ENCODE measurements at places on chromosomes 7 and 10.

DNA sequence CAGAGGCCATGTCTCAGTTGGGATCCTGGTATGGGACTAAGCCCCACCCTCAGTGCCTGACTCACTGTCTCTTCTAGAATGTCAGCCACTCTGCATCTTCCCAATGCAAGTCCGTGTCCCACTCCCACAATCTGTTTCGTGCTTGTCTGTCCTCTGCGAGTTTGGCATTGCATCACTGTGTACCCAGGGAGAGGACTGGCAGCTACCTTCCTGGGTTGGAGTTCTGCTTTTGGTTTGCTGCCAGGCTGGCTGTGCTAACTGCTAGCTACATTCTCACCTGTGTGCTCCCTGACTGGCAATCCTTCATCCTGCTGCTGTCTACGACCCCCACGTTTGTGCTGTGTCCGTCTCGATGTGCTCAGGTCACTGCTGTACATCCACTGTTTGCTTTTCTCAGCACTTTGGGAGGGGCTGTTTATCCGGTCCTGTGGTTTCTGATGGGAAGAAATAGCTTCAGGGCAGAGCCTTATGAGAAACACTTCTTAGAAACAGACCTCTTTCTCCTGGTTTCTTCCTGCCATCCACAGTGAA lies 56.0 kb upstream of the GLI3 start:
- no peak for DNase-seq

GRCh38 chr7:95607561-95607960 lies 11.2 kb upstream of the PDK4 start:
- DNase-seq, result no peak

- DNase-seq, result no peak
Observed at GRCh38 chr10:124078028-124078427, 15.4 kb downstream of the CHST15 start.

- DNase-seq, result no peak
Observed at GRCh38 chr10:60649485-60650377, 128.5 kb upstream of the CDK1 start.

GRCh38 chr10:109978481-109978880 lies 29.3 kb upstream of the ADD3 start:
- DNase-seq, result peak; percentile 67

GRCh38 chr7:25186436-25186835 lies 41.9 kb downstream of the NPVF start:
- no peak for DNase-seq

GRCh38 chr7:90816511-90817142 lies 220.5 kb downstream of the CDK14 start:
- DNase-seq, result no peak

- DNase-seq, result no peak
Observed at GRCh38 chr10:14474656-14475055, 143.9 kb upstream of the FRMD4A start.

DNA sequence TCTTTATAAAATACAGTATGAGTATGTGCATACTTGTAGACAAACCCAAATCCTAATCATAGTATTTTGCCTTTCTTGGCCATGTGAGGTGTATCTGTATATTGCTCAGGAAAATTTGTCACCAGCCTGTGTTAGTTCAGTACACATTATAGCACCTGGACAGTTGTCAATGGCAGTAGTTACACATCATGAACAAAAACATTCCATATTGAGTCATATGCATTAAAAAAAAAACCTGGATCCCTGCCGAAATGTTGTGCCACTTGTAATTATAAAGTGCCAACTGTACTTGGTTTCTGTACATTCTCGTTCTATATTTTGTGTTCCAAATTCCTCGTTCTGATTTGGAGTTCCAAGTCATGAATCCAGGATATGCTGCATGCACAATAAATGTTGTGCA lies 410.4 kb downstream of the INHBA start:
- no peak for DNase-seq

DNA sequence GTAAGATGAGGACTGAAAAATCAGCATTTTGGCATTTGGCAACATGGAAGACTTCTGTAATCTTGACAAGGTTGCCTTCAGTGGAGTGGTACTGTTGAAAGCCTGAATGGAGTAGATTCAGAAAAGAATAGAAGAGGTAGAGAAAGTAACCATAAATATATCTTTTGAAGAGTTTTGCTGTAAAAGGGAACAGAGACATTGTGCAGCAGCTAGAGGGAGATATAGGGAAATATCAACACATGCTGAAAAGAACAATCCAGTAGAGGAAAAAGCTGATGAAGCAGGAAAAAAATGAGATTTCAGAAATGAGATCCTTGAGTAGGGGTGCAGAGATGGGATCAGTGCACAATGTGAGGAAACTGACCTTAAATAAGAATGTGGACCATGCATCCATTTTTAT lies 60.0 kb downstream of the RAPGEF5 start:
- no peak for DNase-seq

DNA sequence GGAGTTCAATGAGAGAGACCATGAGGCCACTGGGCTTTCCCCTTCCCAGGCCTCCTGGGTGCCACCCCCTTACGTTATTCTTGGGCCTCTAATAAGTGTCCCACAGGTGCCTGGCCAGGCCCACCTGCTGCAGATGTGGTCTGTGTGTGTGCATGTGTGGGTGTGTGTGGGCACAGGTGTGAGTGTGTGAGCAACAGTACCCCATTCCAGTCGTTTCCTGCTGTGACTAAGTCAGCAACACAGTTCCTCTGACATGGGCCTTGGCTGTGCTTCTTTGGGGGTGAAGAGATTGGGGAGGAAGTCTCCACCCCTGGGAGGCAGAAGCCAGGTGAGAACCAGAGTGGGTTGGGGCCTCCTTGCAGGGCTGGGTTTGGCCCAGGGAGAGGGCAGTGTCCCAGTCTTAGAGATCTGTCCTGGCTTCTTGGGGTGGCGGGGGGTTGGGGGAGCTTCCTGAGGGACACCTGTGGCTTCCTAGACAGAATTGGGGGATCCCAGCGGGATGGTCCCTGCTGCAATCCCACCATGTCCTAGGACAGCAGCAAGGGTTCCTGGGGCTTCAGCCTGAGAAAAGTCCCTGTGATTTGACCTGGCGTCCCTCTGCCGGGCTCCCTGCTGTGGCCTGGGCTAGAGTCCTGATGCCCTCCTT lies 4.1 kb upstream of the PILRB start:
- DNase-seq, result no peak

DNA sequence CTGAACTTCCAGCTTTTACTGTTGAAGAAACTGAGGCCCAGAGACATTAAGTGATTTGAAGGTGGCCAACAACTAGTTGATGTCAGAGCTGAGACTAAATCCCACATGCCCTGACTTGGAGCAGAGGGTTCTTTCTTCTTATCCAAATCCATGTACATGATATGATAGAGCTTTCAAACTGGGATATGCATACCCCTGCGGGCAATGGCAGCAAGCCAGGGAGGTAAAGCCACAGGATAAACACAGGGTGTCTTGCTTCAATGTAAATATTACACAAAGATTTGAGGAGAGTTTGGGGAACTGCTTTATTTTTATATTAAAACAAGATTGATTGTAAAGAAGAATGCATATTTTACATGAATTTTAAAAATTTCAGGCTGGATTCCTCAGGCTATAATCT lies 2.3 kb upstream of the LRRC72 start:
- no peak for DNase-seq

DNA sequence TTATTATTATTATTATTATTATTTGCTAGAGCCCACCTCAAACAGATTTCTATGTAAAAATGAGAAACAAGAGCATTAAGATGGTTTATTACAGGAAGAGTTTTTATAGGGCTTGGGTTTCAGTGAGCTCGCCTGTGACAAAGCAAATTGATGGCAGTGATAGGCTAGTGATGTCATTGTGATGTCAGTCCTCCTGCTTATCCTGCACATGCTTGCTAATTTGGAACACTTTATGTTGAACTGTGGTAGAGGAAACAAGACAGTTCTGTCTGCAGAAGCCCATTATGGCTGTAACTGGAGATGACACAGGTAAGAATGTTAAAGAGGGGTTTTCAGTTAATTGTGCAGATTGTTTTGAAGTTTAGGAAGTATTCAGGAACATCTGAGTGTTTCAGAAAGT lies 68.3 kb downstream of the CREM start:
- DNase-seq, result peak; percentile 41

- DNase-seq, result no peak
Observed at GRCh38 chr7:7793921-7794320, 75.5 kb upstream of the RPA3 start.

GRCh38 chr10:70601746-70602145 lies 795 bp downstream of the PRF1 start:
- DNase-seq, result no peak

DNA sequence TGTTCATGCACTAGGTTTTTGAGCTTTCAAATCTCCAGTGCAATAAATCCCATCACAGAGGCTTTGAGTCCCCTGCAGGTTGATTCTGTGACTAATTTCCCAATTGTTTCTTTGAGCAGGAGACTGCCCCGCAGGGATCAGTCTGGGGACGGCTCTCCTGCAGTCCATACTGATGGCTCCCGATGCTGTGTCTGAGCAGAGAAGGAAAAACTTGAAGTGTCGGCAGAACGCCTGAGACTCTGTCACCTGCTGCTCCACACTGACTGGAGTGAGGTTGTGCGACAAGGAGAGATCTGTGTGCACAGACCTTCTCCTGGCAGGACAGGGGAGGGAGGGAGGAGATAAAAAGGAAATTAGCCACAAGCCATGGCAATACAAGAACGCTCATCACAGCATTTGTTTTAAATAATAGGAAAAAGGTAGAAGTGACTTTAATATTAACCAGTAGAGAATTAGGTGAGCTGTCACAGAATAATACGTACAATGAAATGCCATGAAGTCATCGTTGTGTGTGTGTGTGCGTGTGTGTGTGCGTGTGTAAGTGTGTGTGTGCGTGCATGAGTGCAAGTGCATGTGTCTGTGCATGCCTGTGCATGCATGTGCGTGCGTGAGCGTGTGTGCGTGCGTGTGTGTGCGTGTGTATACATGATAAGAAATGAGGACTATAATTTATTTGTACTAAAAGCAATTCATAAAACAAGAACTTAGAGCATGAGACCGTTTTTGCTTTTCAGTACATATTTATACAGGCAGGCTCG lies 38.2 kb downstream of the HTR5A start:
- no peak for DNase-seq

DNA sequence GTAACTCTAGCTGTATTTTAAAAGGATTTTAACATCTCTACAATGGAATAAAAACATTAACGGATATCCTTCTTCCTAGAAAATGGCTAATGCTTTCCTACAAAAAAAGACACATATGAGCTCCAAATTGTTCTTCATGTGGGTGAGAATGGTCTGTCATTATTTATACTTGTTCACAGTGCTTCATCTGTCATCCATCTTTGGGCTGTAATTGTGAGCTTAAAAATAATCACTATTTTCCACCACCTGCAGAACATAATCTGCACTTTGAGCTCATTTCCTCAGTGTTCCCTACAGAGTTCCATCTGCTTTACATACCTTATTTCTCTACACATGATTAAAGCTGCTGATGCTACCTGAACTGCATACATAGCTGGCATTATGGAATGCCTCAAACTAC lies 979.1 kb upstream of the C7orf33 start:
- DNase-seq, result no peak

DNA sequence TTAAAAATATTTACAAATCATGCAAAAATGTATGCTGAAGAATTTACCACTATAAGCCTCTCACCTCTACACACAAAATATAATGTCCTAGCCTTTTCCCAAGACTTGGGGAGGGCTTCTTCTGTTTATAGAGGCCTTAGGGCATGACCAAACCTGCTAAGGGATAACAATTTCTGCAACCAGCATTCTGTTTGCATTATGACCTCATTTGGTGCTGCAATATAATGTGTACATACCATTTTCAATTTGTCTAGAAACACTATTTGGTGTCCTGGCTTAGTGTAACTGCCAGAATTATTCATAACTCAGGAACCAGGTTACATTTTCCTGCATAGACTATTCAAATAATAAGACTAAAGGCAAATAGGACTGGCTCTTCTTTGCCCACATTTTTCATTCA lies 446.6 kb upstream of the SORCS1 start:
- DNase-seq, result no peak

DNA sequence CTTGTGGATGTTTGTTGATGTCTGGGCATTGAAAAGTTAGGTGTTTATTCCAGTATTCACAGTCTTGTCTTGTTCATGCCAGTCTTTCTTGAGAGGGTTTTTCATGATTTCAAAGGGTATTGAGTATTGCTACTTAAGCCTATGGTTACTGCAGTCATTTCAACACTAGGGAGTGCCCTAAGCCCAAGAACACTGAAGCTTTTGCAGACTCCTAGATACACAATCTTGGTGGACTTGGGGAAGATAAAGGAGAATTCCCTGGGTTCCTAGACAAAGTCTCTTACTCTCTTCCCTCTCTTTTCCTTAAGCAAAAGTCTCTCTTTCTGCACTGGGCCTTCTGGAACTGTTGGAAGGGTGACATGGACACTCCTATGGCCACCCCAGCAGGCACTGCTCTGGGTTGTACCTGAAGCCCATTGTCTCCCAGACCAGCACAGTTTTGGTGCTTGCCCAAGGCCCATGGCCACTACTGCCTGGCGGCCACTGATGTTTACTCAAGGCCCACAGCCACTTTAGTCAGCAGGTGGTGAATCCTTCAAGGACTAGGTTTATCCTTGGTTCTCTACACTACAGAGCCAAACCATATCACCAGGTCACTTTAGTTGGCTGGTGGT lies 24.9 kb downstream of the SAMD9 start:
- DNase-seq, result no peak

- DNase-seq, result no peak
Observed at GRCh38 chr7:31107106-31108090, 55.3 kb downstream of the ADCYAP1R1 start.

GRCh38 chr7:1621718-1622117 lies 48.4 kb upstream of the ELFN1 start:
- DNase-seq, result no peak

- no peak for DNase-seq
Observed at GRCh38 chr7:119482209-119482608, 790.8 kb upstream of the KCND2 start.

DNA sequence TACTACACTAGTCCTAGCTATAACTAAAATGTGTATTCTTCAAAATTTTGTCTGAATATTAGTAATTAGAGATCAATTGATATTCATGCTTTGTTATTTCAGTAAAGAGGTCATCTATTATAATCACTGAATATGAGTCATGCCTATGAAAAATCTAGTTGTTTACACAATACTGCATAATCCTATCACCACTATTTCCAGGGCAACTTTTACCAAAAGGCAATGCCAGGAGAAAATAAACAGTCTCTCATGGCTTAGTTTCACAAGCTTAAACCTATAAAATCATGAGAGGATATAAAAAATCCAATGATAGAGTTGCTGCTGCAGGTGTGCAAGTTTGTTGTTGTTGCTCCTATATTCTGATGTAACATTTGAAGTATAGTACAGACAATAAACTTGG lies 149.9 kb upstream of the COL1A2 start:
- DNase-seq, result no peak

DNA sequence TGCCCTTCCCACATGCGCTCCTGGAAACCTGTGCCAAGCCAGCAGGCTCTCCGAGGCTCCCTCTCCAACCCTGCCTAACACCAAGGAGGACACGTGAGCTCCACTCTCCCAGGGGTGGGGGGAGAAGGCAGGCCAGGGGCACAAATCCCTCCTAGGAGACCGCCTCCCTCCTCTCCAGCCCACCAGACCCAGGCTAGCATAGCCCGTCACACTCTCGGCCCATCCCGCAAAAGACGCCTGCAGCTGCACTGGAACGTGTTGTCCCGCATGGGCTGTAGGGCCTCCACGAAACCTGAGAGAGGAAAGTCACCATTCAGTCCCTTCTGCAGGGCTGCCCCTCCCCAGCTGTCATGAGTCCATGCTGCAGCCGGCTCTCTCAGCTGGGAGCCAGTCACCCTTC lies 126.3 kb downstream of the MAD1L1 start:
- no peak for DNase-seq

- no peak for DNase-seq
Observed at GRCh38 chr7:28586736-28587135, 174.4 kb downstream of the CREB5 start.

- no peak for DNase-seq
Observed at GRCh38 chr10:774661-775244, 85.3 kb upstream of the DIP2C start.

GRCh38 chr7:88132725-88133124 lies 87.1 kb downstream of the SRI start:
- no peak for DNase-seq
